ENCODE measurements at places on chromosomes 5 and 9.

- DNase-seq, result no peak
These were observed 10.4 kb downstream of the C9orf152 start for GRCh38 chr9:110197330-110198187.

GRCh38 chr5:158881091-158881880 is 218.4 kb downstream of the EBF1 start:
- DNase-seq, result no peak

GRCh38 chr9:121216271-121216805 is 14.7 kb upstream of the RAB14 start:
- no peak for DNase-seq

- no peak for DNase-seq
These were observed 175.8 kb upstream of the GAS1 start for GRCh38 chr9:87122947-87123685.

DNA sequence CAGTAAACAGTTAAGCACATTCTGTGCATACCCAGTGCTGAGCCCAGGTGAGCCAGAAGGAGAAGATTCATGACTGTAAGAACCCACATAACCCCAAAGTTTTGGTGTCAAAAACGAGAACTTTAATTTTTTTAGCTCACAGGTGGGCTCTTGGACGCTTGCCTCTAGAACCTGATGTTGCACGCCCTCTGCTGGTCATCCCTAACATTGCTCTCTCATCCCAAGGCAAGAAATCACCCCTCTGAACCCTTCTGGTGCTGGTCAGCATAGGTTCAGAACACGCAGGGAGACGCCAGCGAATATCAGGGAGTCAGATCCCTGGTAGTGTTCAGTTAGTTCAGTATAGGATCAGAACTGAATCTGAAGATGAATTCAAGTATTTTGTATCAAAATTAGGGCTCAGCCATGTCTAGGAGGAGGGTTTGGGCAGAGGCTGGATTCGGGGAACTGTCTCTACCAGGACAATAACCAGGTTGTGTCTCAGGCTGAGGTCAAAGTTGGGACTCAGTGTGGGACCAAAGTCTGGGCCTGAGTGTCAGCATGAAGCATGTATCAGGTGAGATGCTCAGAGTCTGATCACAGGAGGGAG is 4.1 kb upstream of the DNAJB5 start:
- DNase-seq, result no peak

GRCh38 chr5:127821896-127822295 is 118.7 kb downstream of the CCDC192 start:
- no peak for DNase-seq

GRCh38 chr9:17928768-17929167 is 349.9 kb downstream of the SH3GL2 start:
- DNase-seq, result no peak

GRCh38 chr9:114905170-114905940 is 25.0 kb downstream of the TNFSF8 start:
- DNase-seq, result no peak
